Tibial nerve (tissue), 4 donors: ENCODE measurements at places on chromosomes 1 and 21. TPM values are rescaled to one million over a fixed set of nuclear protein-coding genes. Genes with fewer than 3 reads are reported as not detected.

Gene ADIPOR1
- 70.5 TPM for total RNA-seq

DNA sequence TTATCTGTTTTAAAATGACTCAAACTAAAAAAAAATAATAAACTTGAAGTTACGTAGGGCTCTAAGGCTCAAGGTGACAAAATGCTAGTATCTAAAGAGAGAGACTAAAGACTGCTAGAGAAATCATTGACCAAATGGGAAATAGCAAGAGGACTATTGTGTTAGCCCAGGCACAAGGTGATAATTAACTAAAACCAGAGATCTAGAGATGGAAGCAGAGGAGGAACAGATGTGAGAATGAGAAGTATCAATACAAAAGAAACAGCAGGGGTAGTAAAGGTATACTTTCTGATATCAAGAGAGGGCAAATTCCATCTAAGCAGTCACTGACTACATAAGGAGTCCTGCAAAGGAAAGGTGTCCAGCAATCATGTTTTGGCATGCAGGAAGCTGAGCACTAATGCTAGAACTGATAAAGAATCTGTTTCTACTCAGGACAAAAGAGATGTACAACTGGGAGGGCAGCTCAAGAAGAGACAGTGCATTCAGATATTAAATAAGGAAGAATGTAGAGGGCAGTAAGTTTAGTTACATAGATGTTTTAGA, 100.2 kb upstream of the GNG4 start:
- no peak overlapping the region for H3K27ac ChIP-seq
- no peaks in the 10 kb centered on the region for H3K36me3 ChIP-seq
- DNase-seq, result no peak
- no peaks in the 10 kb centered on the region for H3K4me1 ChIP-seq

DNA sequence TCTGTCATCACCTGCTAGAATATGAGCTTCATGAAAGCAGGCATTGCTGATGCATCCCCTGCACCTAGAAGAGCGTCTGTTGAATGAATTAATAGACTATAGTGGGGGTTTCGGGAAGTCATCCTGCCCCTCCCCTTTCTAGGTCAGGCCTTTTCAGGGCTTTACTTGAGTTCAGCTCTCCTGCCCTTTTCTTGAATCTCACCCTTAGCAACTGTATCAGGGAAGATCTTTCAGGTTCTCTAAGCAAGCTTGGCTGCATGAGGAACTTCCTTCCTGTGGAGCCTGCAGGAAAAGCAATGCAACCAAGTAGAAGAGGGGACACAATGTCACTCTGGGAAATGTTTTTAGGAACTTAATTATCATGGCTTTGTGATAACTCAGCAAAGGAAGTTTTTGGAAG, 27.2 kb upstream of the KIAA0040 start:
- H3K27me3 ChIP-seq, result no peaks in the 10 kb centered on the region
- no peak overlapping the region for H3K4me3 ChIP-seq
- H3K27ac ChIP-seq, result no peak overlapping the region
- no peak for DNase-seq

DNA sequence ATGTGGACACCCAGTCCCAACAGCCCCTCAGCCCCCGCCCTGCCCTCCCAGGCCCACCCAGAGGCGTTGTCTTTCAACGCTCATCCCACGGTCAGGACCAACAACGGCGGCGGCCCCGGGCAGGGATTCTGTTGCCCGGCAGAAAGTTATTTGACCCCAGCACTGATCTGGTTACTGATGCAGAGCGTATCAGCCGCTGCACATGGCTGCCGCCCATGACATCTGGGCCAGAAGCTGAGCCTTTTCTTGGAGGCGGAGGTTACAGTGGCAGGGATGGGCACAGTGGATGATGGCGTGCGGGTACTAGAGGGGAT, 127.1 kb upstream of the ARHGEF16 start:
- H3K4me1 ChIP-seq, result no peaks in the 10 kb centered on the region
- H3K27ac ChIP-seq, result no peak overlapping the region
- no peaks in the 10 kb centered on the region for H3K36me3 ChIP-seq
- H3K27me3 ChIP-seq, result peaks cover 13% of the 10 kb centered on the region
- no peak for DNase-seq
- no peak overlapping the region for H3K4me3 ChIP-seq

- no peak for DNase-seq
- H3K4me3 ChIP-seq, result no peak overlapping the region
- H3K27ac ChIP-seq, result no peak overlapping the region
- H3K4me1 ChIP-seq, result no peaks in the 10 kb centered on the region
- H3K27me3 ChIP-seq, result no peaks in the 10 kb centered on the region
- H3K36me3 ChIP-seq, result no peaks in the 10 kb centered on the region
These were observed 53.5 kb downstream of the CHD5 start for GRCh38 chr1:6126521-6127067.

GRCh38 chr1:203325026-203325417, 19.7 kb downstream of the BTG2 start:
- no peak overlapping the region for H3K4me3 ChIP-seq
- H3K27me3 ChIP-seq, result no peaks in the 10 kb centered on the region
- H3K4me1 ChIP-seq, result peaks cover 78% of the 10 kb centered on the region
- DNase-seq, result no peak
- peak overlapping the region; percentile 23 for H3K27ac ChIP-seq

DNA sequence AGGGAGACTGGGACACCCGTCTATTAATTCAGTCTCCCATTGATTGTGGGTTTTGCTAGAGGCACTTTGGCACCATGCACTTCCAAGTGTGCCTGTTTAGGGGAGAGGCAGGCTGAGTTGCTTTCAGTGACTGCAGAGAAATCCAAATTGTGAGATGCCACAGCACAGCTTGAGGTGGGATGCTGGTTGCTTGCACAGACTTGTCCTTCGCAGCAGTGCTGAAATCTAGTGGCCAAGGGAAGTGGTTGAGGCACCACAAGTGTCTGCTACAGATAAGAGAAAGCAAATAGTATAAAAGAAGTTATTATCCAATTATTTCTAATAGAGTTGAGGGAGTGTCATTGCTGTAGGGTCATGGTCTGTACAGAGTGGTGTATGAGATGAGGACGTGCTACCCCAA, 40.0 kb upstream of the APP start:
- no peak for DNase-seq
- no peaks in the 10 kb centered on the region for H3K36me3 ChIP-seq
- no peaks in the 10 kb centered on the region for H3K4me1 ChIP-seq
- no peak overlapping the region for H3K27ac ChIP-seq
- no peaks in the 10 kb centered on the region for H3K27me3 ChIP-seq

Gene MTOR
- total RNA-seq, result 51.4 TPM

GRCh38 chr1:165592945-165593823, 37.9 kb upstream of the MGST3 start:
- H3K4me3 ChIP-seq, result no peak overlapping the region
- no peaks in the 10 kb centered on the region for H3K36me3 ChIP-seq
- H3K4me1 ChIP-seq, result peaks cover 20% of the 10 kb centered on the region
- peak; percentile 78 for DNase-seq

GRCh38 chr21:21051109-21052055, 53.2 kb downstream of the NCAM2 start:
- DNase-seq, result no peak
- H3K4me3 ChIP-seq, result no peak overlapping the region
- H3K27me3 ChIP-seq, result no peaks in the 10 kb centered on the region
- H3K36me3 ChIP-seq, result no peaks in the 10 kb centered on the region

DNA sequence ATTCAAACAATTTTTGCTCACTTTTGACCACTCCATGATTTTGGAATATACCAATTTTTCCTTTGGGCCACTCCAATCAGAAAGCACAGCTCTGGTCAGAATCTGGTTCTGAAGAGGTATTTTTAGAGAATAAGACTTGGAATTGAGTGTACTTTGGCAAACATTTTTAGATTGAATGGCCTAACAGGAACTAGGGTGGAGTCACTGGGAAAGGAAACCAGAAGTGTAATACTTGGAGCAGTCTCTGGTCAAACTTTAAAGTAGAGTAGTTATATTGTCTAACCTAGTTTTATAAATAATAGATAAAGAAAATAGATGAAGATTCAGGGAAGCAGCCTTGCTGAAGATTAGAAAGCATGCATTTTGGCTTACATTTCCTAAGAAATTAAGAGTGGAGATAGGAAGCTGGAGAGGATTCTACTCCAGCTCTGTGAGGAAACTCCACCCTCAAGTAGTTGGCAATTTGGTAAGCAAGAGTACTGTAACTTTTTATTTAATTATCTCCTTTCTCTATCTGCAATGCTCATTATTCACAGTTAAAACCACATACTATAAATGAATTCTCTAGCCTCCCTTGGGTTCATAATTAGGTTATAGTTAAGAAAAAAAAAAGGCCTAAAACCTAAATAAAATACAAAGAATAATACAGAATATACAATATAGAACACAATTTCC, 15.8 kb downstream of the STIL start:
- no peaks in the 10 kb centered on the region for H3K27me3 ChIP-seq
- no peak overlapping the region for H3K27ac ChIP-seq
- DNase-seq, result no peak
- H3K36me3 ChIP-seq, result no peaks in the 10 kb centered on the region
- no peaks in the 10 kb centered on the region for H3K4me1 ChIP-seq

Gene BEND5
- 4.7 TPM for total RNA-seq

DNA sequence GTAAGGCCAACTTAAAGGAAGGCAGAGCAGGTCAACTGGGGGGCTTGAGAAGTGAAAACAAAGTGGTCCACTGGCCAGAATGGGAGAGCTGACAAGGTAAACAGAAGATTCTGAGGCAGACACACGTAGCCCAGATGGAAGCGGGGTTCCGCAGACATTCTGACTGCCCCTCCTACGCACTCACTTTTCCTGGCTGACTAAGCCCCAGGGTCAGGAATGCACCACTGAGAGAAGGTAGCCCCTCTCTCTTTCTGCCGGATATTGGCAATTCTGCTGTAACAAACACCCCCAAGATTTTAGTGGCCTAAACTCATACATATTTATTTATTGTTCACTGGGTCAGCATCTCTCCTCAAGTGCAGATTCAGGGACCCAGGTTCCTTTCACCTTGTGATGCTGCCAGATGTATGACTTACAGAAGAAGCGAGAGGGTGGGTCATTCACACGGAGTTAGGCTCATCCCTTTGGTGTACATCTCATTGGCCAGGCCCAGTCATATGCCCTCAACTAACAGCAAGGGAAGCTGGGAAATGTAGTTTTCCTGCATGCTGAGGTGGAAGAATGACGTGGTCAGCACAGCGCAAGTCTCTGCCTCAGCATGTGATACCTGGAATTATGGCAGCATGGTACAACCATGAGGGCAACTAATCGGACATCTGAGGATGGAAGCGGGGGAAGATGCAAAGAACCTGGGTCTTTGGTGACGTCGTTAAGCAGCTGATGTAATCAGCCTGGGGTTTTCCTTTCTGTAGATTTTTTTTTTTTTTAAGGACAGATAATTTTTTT, 43.4 kb upstream of the MRPS6 start:
- H3K4me3 ChIP-seq, result no peak overlapping the region
- no peak overlapping the region for H3K27ac ChIP-seq
- no peaks in the 10 kb centered on the region for H3K27me3 ChIP-seq
- H3K4me1 ChIP-seq, result no peaks in the 10 kb centered on the region

Gene BCL2L15
- total RNA-seq, result 0.63 TPM

Gene CELA3B
- total RNA-seq, result 2.2 TPM

- H3K4me3 ChIP-seq, result no peak overlapping the region
- H3K36me3 ChIP-seq, result peaks cover 7% of the 10 kb centered on the region
- no peaks in the 10 kb centered on the region for H3K27me3 ChIP-seq
These were observed 9.5 kb downstream of the SCCPDH start for GRCh38 chr1:246733704-246734103.

DNA sequence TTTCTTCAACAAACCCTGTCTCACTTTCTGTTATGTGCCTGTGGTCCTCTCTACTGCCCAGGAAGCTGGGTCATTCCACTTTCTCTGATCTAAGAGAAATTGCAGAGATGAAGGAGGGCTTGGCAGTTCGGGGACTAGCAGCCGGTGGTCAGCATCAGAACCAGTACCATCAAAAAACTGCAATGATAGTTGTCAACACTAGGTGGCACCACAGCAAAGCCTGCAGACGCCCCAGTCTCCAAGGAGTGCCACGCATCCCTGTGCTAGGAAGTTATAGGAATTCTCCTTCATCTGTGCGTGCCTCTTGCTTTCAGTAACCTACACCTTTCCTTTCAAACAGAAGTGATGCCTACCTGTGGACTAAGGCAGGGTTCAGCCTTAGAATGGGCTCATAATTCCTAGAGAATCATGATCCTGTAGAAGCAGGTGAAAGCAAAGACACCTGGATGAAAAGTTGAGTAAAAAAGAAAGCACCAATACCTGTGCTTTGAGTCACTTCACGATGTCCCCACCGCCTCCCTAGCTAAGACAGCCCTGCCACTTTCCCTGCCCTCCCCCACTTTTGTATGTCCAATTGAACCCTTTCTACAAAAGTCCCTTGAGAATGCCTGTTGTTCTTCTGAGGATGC, 129.2 kb downstream of the ADAMTS1 start:
- no peak overlapping the region for H3K4me3 ChIP-seq
- peak; percentile 52 for DNase-seq
- H3K36me3 ChIP-seq, result no peaks in the 10 kb centered on the region
- H3K27me3 ChIP-seq, result no peaks in the 10 kb centered on the region
- no peaks in the 10 kb centered on the region for H3K4me1 ChIP-seq

DNA sequence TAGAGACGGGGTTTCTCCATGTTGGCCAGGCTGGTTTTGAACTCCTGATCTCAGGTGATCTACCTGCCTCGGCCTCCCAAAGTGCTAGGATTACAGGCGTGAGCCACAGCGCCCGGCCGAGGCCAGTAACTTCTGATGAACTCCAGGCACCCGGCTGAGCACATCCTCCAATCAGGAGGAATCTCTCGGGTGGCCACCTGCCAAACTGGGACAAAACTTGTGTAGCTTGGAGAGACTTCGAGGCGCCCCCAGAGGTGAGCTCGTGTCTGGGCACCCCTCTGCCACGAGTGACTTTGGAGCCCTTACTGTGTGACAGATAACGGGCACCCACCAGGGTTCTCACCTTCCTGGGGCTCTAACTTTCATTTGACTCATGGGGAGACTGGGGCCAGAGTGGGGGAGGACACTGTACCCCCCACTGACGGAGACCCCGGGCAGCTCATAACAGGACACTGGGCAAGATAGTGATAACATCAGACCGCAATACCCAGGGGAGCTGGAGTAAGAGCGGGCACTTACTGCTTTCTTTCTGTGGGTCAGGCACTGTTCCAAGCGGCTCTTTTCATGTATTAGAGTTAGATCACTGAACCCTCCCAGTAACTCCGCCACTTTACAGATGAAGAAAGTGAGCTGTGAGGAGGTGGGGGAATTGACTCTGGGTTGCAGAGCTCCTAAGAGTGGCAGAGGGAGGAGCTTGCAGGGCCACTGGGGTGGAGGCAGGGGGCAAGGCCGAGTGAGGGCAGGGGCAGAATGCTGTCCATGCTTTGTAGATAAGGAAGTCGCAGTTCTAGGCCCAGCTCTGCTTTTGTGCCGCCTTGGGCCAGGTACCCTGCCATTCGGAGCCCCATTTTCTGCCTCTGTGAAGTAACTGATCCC, 1.9 kb upstream of the PADI2 start:
- H3K4me1 ChIP-seq, result peaks cover 13% of the 10 kb centered on the region
- H3K27me3 ChIP-seq, result no peaks in the 10 kb centered on the region
- DNase-seq, result no peak

GRCh38 chr1:56139836-56140235, 439.5 kb downstream of the PLPP3 start:
- no peak overlapping the region for H3K27ac ChIP-seq
- no peaks in the 10 kb centered on the region for H3K36me3 ChIP-seq

Gene LCE7A
- total RNA-seq, result not detected

GRCh38 chr21:37077403-37077802, 4.3 kb downstream of the TTC3 start:
- no peak for DNase-seq
- H3K27me3 ChIP-seq, result no peaks in the 10 kb centered on the region
- H3K36me3 ChIP-seq, result no peaks in the 10 kb centered on the region
- no peaks in the 10 kb centered on the region for H3K4me1 ChIP-seq
- H3K27ac ChIP-seq, result no peak overlapping the region
- no peak overlapping the region for H3K4me3 ChIP-seq

Gene IFI6
- total RNA-seq, result 68.9 TPM

Gene KAZN
- 16.0 TPM for total RNA-seq

- H3K4me1 ChIP-seq, result peaks cover 4% of the 10 kb centered on the region
- H3K36me3 ChIP-seq, result no peaks in the 10 kb centered on the region
- H3K4me3 ChIP-seq, result no peak overlapping the region
- no peaks in the 10 kb centered on the region for H3K27me3 ChIP-seq
These were observed 58.7 kb downstream of the NIBAN1 start for GRCh38 chr1:184915463-184916090.
